ENCODE measurements at places on chromosomes 12 and 14. TPM values are rescaled to one million over a fixed set of nuclear protein-coding genes. Genes with fewer than 3 reads are reported as not detected.

PRICKLE1 gene
- total RNA-seq: 36.9 TPM

GSC gene
- 0.49 TPM for total RNA-seq

TTC7B gene
- 59.1 TPM for total RNA-seq

CLEC9A gene
- not detected for total RNA-seq

OR4K17 gene
- not detected for total RNA-seq

GDF3 gene
- total RNA-seq: not detected

BBOF1 gene
- 5.9 TPM for total RNA-seq

PCNX4 gene
- total RNA-seq: 32.7 TPM

POLE gene
- 10.5 TPM for total RNA-seq

- DNase-seq: no peak
Observed at GRCh38 chr14:60563113-60563512, 54.2 kb downstream of the SIX6 start.

GRCh38 chr12:123748661-123749060, 13.4 kb upstream of the DNAH10 start:
- no peak for DNase-seq

- DNase-seq: no peak
Observed at GRCh38 chr12:75553398-75553797, 42.0 kb upstream of the KRR1 start.

DNA sequence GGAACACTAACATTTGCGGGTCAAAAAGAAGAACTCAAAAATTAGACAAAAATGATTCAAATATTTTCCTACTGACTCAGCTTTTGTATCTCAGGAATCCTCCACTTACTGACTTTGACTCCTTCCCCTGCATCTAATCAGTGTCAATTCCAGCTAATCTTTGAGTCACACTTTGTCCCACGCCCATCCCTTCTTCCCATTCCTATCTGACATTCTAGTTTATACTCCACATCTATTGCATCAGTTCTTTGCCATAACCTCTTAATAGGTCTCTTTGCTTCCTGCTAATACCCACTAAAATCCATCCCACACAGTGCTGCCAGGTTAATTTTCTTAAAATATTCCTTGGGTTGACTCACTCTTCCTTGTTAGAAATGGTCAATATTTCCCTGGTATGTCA, 19.1 kb downstream of the BBS10 start:
- DNase-seq: no peak

DNA sequence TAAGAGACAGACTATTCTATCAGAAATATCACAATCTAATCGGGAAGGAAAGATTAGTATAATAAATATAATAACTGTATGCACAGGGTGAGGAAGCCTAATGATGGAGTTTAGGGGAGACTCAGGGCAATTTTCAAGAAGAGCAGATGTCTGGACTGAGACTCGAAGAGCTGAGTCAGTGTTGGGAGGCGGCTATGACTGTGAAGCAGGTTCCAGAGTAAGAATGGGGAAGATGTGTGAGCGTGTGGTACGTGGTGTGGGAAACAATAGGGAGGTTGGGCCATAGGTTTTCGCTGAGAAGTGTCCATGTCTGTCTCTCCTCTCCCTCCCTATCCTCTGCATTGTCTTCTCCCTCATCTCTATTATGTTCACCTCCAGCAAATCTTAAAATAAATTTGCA, 85.6 kb downstream of the LMO3 start:
- no peak for DNase-seq

- DNase-seq: no peak
Observed at GRCh38 chr12:81212996-81213696, 135.3 kb downstream of the ACSS3 start.

- DNase-seq: no peak
Observed at GRCh38 chr12:75844985-75845384, 186.6 kb downstream of the PHLDA1 start.

GRCh38 chr12:99386907-99387306, 260.6 kb upstream of the GARIN6 start:
- DNase-seq: no peak

DNA sequence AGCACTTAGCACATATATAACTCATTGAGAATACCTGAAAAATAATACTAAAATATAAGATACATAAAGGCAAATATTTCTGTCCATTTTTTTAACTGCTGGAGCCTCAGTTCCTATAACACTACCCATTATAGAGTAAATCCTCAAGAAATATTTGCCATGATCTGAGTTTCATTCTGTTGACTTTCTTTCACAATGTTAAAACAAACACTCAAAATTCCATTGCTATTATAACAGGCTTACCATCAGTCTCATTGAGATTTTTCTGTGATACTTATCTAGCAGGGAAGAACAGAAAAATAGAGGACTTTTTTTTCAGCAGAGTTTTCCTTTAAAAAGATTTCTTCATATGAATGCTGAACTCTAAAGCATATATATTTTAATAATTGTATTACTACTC, 24.5 kb downstream of the LMO3 start:
- DNase-seq: no peak

- no peak for DNase-seq
Observed at GRCh38 chr12:112936927-112937326, 1.3 kb upstream of the OAS3 start.

GRCh38 chr14:88488081-88488480, 66.7 kb downstream of the PTPN21 start:
- DNase-seq: no peak

GRCh38 chr14:57293866-57294837, 25.4 kb downstream of the AP5M1 start:
- no peak for DNase-seq

DNA sequence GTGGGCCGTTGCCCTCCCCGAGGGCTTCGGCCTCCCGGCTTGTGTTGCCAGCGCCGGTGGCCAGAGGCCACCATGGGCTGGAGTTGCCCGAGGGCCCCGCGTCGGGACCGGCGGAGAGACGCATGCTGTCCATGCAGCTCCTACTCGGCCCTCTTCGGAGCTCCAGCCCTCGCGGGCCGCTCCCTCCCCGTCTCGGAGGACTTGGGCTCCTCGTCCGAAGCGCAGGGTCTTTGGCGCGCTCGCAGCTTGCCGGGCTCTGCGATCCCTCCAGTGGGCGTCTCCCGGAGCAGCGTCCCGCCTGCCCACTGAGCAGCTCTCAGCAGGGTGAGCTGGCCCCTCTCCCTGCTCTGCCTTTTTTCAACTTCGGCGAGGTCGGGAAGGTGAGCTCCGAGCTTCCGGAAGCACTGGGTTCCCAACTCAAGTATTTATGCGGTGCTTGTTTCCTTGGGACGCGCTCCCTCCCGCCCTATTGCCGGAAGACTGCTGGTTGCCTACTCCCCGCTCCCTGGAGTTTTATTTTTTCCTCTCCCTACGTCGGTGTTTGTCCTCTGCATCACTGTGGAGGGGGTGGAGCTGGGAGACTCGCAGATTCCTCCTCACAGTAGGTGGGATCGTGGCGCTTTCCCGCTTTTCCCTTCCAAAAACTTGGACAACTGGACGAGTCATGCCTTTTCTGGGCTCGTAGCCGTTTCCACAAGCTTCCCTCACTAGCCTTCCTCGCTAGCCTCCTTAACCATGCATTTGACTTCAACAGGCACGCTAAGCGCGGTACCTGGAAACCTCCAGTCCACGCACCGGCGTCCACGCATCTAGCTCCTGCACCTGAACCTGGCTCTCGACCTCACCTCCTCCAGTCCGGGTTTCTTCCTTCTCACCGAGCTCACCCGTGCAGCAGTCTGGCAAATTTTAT, at the start of gene AVPR1A:
TSS of gene AVPR1A (minus strand) at position 489 of the 910 bp plus-strand sequence. CDS start at position 124, 365 bp downstream.
- peak; percentile 37 for DNase-seq

DNA sequence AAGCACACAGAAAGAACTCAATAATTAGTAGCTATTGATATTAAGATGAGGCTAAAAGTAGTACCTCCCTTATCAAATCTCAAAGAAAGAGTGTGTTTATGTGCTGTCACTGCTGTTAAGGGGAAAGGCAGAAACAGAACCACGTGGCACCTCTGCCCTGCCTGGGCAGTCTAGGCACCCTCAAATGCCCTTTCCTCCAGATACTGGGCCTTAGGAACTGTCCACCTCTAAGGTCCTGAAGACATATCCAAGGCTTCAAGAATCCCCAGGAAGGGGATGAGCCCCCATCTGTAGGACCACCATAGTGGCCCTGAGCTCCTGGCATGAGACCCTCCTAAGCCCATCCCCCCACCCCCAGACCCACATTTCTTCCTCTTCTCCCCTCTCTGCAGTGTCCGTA, 29.1 kb downstream of the NGB start:
- no peak for DNase-seq

DNA sequence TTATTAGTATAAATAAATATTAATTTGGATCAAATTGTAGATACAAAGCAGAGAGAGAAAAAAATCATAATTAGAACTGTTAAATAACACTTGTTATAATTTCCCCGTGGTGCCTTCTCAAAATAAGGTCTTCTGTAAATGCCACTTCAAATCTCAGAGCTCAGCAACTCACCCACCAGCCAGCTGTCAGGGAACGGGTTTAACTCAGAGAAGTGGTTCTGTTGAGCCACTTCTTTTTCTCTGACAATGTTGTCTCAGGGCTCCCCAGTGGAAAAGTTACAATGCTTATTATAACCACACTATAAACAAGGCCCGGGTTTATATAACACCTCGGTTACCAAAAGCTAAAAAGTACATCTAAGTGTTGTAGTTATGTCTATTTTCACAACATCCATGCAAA, 452.6 kb downstream of the GLT1D1 start:
- DNase-seq: no peak

GRCh38 chr12:112850383-112850782, 56.4 kb upstream of the OAS1 start:
- DNase-seq: no peak

DNA sequence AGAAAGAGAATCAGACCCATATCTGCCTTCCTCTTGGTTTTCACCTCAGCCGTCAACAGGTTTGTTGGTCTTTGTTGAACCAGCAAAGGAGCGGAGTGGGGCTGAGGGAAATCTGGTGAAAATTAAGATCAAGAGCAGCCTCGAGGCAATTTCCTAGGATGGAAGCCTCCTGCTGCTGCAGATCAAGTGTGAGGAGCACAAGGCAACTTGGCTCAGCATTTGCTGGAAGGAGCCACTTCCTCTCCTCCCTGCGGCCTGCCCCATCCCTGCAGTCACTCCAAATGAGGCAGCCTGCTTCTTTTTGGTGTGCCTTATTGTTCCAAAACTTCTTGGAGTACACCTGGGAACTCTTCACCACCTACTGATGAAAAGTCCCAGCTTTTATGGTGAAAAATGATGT, 4.9 kb downstream of the TC2N start:
- no peak for DNase-seq

- no peak for DNase-seq
Observed at GRCh38 chr14:103551338-103551762, 11.1 kb downstream of the BAG5 start.

- no peak for DNase-seq
Observed at GRCh38 chr12:113220593-113221180, 577 bp upstream of the TPCN1 start.

DNA sequence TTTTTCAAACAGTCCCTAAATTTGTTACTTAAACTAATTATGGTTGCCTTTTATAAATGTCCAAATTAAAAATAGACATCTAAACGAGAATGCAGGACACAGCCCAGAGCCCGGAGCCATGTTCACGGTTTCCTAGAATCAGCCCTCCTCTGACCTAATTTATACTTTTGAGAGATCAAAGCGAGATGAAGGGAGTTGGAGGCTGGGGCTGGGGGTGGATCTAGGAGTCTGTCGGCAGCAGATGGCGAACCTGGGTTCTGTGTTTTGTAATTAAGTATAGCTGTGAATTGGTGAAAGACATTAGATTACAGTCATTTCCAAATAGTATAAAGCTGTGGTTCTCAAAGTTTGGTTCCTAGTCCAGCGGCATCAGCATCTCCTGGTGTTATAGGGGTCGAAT, 210.1 kb downstream of the SLC41A2 start:
- no peak for DNase-seq

DNA sequence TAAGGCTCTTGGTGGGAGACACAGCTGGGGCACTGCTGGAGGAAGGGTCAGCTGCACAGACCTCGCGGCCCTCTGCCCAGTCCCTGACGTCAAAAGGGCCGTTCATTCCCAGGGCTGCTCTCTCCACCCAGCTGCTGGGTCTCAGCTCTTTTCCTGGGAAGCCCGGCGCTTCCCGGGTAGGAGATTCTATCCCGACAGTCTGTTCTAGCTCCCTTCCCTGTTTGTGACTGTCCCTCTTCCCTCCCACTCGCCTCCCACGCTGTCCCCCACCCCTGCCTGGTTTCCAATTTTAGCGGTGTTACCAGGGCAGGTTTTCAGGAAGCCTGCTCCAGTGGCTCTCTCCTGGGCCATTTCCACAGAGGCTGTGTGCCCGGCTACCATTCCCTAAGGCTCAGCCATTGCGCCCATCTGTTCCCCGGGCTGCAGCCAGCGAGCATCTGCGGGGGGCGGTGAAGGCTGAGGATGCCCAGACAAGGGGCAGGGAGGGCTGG, 186.6 kb downstream of the CACNA1C start:
- DNase-seq: peak; percentile 79

- no peak for DNase-seq
Observed at GRCh38 chr14:68787092-68787992, 5.5 kb downstream of the ZFP36L1 start.

- DNase-seq: no peak
Observed at GRCh38 chr14:96231526-96232130, 24.4 kb upstream of the BDKRB1 start.

DNA sequence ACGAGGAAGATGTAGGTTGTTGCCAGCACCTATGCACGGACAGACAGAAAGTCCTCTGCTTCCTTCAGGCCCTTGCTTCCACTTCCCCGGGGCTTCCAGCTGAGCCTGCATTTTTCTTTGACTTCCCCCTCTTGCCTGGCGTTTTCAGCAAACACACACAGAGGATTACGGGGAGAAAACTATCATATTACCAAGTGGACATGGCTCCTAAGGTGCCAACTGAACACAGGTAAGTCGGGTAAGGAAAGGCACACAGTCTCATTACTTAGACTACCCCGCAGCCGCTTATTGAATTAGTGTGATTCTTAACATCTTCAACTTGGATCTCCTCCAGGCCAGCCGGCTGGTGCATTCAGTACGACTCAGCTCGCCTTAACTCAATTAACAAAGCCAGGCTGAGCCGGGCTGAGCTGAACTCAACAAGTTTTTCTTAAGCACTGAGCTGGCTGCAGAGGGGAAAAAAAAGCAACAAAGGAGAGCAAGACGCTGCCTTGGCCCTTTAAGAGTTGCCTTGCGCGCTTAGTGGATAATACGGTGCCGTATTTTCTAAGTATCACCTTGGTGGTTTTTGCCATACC, 19.2 kb upstream of the MAP1LC3B2 start:
- DNase-seq: no peak

Data from heart right ventricle (tissue), 16 donors.